ENCODE measurements at places on chromosomes 12 and 14.

- no peak for DNase-seq
These were observed 24.4 kb upstream of the KITLG start for GRCh38 chr12:88604646-88605045.

GRCh38 chr14:63735720-63736119 lies 7.9 kb upstream of the SGPP1 start:
- DNase-seq = no peak

DNA sequence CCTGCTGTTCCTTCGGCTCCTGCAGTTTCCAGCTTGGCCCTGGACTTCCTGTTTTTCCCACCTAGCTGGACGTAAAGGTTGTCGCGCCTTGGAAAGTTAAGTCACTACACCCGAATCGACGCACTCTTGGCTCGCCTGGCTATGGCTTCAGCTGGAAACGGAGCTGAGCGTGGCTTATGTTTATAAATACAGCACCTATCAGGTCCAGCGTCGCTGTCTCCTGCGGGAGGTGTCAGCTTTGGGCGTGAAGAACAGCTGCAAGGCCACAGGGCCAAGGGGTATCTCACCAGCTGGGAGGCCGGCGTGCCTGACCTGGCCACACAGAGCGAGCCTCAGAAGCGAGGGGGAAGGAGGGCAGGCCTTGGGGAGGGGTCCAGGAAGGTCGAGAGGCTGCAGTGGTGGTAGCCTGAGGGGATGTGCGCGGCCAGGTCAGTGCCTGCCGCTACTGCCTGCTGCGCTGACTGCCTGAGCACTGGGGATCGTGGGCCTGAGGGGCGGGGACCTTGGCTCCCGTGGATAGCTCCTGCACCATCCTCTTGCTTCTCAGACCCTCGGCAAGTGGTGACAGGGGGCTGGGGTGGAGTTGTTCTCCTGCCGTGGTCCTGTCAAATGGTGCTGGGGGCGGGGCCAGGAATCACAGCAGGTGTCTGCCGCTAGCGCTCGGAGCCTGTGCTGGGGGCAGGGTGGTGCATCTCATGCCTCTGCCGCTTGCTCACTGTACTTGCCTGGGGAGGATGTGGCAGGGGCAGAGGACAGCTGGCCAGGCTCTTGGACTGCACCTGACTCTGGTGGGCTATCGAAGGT lies 12.5 kb downstream of the PACS2 start:
- DNase-seq = no peak

DNA sequence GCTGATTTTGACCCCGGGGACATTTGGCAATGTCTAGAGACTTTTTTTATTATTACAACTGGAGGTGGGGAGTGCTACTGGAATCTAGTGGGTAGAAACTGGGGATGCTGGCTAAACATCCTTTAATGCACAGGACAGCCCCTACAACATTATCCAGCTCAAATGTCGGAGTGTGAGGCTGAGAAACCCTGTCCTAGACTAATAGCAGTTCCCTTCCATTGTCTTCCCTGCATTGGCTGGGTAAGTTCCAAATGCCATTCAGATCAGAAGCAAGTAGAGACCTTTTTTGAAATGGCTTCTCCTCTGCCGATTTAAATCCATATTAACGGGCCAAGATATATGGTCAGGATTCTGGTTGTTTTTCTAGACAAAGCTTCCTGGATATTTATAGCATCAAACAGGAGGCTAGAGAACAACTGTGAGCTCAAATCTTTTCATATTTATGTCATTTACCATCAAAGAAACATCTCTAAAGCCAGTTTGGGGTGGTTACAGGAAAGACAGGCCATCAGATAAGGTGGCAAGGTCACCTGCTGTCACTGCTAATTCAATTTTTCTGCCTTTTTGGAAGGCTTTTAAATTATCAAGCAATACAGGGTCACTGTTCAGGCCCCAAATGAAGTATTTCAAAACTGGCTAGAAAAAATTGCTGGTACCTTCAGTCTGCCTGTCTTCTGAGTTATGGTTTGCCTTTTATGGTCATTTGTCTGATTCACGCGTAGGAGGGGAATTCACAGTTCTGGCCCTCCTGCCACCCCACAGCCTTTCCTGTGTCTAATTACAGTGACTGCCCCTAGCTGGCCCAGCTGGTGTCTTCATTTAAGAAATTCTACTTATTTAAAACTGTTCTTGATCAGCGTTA lies 20.1 kb upstream of the AKAP5 start:
- DNase-seq = peak; percentile 51

- DNase-seq = no peak
These were observed 36.5 kb upstream of the SFSWAP start for GRCh38 chr12:131674373-131674772.

GRCh38 chr12:97426492-97427116 lies 36.0 kb upstream of the RMST start:
- no peak for DNase-seq

DNA sequence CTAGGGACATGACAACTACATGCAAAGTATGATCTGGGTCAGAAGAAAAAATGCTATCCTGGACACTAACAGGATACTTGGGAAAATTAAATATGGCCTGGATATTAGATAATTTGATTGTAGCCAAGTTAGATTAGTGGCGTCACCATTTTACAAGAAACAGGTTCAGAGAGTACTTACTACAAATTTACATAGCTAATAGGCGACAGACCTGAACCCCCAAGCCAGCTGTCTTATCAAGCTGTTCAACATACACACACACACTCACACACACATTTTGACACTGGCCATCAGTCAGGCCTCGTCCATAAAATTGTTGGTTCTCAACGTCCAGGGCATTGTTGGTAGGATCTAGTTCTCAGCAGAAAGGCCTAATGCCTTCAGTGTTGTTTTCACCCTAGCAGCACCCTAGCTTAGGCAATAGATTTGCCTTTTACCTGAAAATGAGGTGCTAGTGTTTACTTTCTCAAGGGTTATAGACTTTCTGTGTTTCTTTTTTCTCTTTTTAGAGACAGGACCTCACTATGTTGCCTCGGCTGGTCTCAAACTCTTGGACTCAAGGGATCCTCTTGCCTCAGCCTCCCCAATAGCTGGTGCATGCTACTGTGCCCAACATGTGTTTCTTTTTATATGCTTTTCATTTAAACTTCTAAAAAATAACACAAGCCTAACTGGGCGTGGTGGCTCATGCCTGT lies 3.3 kb upstream of the C14orf93 start:
- no peak for DNase-seq

DNA sequence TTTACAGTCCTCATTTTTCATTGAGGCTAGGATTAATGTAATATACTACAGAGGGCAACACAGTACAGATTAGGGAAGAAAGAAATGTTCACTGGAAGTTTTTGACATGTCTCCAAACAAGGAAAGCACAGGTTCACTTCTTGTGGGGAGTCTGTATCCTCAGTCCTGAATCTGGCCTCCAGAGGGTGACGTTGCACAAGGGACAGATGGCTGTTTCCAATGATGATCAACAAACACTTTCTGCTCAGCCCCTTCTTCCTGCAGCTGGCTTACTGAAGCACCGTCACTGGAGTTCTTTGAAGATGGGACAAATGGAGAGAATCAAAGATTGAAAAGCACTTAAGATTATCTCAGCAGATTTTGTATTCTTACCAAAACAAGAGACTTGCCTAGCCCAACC lies 123.3 kb upstream of the OR4E1 start:
- no peak for DNase-seq

GRCh38 chr12:45051572-45052125 lies 750 bp upstream of the DBX2 start:
- DNase-seq = no peak

DNA sequence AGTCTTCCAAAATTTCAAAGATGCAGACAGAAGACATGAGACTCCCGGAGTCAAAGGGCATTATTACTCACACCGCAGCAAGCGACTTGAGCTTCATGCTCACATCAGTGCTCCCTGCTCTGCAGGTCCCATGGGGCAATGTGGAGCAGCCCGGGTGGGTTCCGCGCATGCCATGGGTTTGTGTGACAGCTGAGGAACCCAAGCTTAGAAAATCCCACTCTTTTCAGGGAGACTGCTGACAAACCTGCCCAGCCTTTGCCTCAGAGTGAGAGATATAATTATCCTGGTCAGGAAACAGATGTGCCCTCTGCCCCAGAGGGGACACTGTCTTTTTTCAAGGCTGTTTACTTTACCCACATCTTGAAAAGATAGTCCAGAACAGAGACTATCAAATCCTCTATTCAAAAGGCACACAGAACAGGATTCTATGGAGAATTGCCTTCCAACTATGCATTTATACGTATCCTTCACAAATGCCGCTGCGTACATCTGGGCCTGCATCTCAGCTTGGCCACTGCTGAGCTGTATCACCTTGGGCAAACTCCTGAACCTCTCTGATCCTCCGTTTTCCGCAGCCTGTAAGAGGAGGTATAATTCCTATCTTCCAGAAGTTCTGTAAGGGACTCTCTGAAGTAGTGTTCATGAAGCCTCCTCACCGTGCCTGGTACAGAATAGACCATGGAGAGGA lies 16.0 kb downstream of the C14orf132 start:
- no peak for DNase-seq

DNA sequence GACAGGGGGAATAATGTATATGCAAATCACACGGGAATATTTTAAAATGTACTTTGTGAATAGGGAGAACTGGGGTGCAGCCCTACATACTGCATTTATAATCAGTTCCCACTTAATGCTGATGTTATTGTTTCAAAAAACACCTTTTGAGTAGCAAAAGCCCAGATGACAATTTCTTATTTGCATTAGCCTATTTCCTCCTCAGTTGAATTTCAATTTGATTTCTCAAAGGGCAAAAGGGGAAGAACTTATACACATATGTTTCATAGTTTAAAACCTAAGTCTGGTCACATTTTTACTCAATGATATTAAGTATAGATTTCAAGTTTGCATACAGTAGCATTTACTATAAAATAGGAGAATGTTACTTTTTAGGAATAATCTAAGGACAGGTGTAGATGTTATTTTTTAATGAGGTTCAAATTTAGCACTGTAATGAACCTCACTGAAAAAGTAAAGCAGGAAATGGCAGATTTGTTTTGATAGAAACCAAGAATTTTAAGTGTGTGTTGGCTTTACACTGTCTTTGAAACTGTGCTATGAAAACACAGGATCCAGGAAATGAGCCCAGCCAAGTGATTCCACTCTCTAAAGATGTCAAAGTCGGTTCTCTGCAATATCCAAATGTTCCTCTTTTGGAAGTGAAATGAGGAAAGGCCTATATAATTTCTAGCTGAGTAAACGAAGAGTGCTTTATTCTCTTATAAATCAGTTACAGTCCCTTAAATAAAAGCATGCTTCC lies 367.4 kb downstream of the BTG1 start:
- DNase-seq = peak; percentile 9

GRCh38 chr14:77319422-77319821 lies 1.3 kb downstream of the POMT2 start:
- no peak for DNase-seq

GRCh38 chr14:82419933-82420332 lies 886.3 kb upstream of the SEL1L start:
- DNase-seq = no peak

GRCh38 chr14:32102152-32102787 lies 25.2 kb downstream of the ARHGAP5 start:
- DNase-seq = no peak

- DNase-seq = no peak
These were observed 136.8 kb downstream of the IGF1 start for GRCh38 chr12:102343361-102344121.

- no peak for DNase-seq
These were observed 120.9 kb upstream of the HIF1A start for GRCh38 chr14:61574514-61574807.

DNA sequence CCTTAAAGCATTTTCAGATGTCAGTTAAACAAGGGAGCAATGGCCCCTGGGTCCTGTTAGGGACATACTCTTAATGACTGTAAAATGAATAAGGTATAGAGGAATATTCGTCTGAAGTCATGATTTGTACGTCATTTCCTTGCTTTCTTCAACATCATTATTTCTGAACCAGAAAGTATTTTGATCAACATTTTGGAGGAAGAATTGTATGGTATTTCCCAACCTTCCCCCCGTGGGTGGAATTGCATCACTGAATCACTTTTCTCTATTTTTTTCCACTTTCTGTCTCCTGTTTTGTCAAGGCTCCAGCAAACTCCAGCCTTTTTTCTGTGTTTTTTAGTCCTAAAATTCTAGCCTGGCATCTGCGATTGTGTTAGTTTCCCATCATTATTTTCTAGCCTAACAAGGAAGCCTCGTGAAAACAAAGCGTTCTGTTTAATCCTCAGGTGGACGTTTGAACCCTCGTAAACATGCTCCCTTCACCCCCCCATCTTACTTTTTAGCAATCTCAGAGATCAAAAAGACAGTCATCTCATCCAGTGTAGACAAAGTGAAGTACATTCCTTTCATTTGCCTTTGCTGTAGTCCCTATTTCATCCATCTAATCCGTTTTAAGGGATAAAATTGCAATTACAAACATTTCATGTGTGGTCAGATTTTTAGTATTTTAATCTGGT lies 62.3 kb downstream of the ETV6 start:
- no peak for DNase-seq

GRCh38 chr14:97994020-97994531 lies 1196.9 kb downstream of the VRK1 start:
- DNase-seq = no peak

DNA sequence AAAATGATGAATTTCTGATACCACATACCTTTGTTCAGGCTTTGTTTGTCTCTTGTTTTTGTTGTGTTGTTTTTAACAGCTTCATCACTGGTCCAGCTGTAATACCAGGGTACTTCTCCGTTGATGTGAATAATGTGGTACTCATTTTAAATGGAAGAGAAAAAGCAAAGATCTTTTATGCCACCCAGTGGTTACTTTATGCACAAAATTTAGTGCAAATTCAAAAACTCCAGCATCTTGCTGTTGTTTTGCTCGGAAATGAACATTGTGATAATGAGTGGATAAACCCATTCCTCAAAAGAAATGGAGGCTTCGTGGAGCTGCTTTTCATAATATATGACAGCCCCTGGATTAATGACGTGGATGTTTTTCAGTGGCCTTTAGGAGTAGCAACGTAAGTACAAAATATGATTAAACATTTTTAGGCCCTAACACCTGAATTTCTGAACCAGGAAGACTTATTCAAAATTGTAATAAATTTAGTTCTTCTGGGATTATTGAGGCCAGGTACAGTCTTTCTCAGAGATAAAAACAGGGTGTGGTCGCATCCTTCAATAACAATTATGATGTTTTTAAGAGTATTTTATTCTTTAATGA lies 22.4 kb downstream of the RXYLT1 start:
- DNase-seq = no peak

DNA sequence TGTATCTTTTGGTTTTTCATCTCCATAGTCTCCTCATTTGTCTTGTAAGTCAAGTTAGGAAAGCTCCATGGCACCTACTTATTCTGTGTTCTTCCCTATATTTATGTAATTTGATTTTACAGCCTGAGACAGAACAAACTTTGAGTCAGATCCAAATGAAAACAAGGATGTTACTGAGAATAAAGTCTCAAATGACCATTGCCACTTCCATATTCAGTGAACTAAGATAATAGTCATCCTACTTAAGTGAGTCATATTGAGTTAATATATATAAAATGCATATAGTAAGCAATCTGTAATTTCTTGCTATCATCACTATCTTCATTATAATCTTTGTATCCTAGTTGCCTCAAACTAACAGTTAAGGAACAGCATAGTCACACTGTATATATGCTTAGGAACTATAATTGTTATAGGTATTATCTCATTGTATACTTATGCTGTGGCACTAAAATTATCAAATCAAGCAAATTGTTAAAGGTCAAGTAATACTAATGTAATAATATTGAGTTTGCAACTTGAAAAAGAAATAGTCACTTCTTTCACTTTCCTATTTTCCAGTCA lies 30.8 kb downstream of the TMTC3 start:
- no peak for DNase-seq

Data from epithelial cell of proximal tubule (primary cell).